ENCODE measurements at places on chromosomes 2 and 18.
A peak's percentile ranks its signal among the peaks of the same experiment; 100 is the strongest.

DNA sequence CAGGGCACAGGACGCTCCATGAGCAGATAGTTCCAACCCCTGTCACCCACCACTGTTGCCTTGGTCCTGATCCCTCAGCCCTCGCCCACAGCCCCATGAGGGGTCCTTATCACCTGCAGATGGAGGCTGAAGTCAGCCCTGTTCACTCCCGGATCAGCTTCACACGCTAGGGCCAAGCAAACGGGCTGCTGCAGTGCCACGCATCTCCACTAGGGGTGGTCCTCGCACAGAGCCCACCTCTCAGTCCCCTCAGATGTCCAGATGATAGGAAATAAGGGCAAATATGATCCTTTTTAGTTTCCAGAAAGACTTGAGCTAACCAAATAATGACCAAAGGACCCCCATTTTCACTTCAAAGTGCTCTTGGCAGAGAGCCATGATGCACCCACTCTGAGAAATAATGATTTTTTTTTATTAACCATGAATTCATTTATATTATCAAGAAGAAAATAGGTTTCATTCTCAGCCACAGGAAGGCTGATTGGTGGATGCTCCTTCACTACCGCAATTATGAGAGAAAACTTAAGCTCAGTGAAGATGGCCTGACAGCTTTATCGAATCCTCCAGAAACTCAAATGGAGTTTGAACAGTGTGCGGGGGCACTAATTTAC is 71.9 kb upstream of the KLHL29 start:
- peak; percentile 44 for DNase-seq

DNA sequence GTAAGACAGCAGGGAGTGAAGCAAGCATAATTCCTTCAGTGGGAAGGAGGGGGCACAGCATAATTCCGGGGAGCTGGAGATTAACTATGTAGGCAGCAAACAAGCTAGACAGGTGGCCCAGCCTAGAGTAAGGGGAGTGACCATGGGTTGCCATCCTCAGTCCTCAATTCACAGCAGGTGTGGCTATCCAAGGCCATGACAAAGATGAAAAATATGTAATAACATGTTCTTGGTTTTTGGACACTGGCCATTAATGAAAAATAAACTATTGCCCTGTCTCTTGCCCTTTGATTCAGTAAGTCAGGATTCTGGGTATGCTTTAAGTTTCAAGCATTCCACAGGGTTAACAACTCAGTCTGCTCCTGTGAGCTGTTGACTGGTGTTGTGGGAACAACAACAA is 65.0 kb downstream of the CYP1B1 start:
- no peak for DNase-seq

DNA sequence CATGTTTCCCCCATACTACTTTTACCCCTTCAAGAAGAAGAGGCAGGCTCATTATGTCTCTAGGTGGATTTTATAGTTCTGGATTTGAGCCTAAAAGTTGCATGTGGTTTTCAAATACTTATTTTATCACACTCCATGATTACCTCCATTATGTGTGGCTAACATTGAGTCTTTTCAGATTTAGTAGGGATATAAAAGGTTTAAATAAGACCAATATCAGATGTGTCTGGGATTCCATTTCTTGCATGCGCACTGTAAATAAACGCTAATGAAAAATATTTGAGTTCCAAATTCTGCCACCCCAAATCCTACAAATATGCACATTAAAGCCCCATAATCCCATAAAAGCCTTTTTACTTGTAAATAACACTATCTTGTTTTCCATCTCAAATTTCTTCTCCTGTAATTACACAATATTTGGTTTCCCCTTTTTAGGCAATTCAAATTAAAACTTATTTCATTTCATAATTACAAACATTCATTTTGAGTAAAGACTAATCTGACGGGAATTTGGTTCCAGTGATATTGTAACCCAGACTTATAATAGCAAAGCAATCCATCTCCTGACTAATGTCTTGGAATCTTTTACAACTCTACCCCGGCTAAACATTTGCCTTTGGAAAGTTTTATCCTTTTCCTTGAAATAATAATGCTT is 600.0 kb downstream of the SLC4A3 start:
- no peak for DNase-seq

DNA sequence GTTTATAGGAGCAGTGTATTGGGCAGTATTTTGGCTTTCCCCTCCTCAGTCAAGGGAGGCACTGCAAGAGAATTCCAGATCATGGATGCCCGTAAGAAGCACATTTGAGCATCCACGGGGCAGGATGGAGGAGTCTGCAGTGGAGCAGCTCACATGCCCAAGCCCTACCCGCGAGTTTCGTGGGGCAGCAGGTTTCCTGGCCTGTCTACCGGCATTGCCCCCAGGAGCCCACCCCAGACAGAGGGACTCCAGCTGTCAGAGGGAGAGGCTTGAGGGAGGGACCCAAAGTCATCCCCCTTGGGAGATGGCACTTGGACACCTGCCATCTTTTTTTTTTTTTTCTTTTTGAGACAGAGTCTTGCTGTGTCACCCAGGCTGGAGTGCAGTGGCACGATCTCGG is 31.3 kb downstream of the TMEM177 start:
- DNase-seq: no peak

GRCh38 chr2:71749671-71750101 is 296.3 kb downstream of the DYSF start:
- DNase-seq: no peak

GRCh38 chr2:44056947-44057346 is 61.2 kb upstream of the LRPPRC start:
- DNase-seq: no peak

- no peak for DNase-seq
Measured at GRCh38 chr2:127078666-127079270, 28.2 kb downstream of the BIN1 start.

GRCh38 chr18:57819671-57820460 is 16.8 kb upstream of the ATP8B1 start:
- no peak for DNase-seq

DNA sequence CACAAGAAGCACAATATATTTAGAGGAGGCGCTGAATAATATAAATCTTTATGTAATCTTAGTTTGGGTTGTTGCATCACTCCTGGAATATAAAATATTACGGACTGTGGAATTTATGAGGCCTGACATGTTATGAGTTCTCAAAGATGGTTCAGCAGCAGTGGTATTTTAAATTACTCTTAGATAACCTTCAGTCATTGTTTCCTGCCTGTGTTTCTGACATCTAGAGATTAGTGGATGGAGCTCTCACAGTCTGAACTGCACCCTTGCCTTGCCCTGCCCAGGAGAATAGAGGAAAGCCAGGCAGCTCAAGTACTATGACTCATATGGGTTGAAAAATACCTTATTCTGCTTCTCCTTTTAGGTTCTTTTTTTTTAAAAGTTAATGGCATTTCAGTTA is 70.0 kb downstream of the ACSL3 start:
- no peak for DNase-seq

- DNase-seq: no peak
Measured at GRCh38 chr2:119371111-119371510, 4.3 kb downstream of the DBI start.

DNA sequence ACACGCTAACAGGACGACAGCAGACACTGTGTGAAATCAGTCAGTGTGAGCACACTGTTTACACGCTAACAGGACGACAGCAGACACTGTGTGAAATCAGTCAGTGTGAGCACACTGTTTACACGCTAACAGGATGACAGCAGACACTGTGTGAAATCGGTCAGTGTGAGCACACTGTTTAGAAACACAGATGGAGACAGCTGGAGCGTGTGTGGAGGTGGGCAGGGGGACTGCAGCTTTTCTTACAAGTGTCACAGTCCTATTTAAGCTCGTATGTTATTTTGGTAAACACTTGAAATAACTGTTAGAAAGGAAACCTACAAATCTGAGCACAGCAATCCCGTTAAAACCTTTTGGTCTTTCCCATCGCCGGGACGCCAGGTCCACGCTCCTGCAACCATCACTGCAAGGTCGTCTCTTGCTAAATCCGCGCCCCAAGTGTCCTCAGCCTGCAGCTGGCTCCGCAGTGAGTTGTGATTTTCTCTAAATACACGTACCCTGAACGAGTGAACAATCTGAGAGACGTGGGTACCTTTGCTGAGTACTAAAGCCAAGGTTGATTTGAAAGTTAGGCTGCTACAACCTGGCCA is 58.9 kb upstream of the CTDP1 start:
- DNase-seq: no peak

DNA sequence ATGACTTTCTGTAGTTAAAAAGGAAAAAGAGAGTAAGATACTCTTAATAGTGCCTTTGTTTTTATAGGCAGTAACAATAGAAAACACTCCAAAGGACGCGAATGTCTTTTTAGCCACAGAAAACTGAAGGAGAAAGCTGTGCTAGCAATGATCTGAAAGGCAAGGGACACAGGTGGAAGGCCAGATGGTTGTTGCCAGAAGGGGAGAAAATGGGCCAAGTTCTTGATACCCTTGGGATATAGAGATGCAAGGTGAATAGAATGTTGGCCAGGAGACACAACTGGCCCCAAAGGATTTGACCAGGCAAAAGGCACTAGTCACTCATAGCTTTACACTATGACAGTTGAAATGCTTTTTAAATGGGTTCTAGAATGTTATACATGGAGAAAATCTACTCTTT is 180.0 kb downstream of the NRXN1 start:
- DNase-seq: no peak

DNA sequence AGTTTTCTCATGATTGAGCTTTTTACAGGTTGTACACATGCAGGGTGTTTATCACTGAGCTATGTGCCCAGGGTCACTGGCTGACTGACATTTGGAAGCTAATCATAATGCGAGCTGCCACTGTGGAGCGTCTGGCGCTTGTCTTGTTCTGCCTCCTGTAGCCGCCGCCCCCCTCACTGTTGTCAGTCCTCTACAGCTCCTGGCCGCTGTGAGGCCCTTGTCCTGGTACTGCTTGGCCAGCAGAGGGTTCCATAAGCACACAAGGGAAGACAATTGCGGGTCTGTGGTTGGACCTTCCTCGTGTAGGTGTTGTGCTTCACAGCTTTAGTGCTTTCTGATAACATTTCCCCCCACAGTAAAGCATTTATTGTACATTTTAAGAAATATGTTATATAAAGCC is 105.6 kb upstream of the LDLRAD4 start:
- no peak for DNase-seq

DNA sequence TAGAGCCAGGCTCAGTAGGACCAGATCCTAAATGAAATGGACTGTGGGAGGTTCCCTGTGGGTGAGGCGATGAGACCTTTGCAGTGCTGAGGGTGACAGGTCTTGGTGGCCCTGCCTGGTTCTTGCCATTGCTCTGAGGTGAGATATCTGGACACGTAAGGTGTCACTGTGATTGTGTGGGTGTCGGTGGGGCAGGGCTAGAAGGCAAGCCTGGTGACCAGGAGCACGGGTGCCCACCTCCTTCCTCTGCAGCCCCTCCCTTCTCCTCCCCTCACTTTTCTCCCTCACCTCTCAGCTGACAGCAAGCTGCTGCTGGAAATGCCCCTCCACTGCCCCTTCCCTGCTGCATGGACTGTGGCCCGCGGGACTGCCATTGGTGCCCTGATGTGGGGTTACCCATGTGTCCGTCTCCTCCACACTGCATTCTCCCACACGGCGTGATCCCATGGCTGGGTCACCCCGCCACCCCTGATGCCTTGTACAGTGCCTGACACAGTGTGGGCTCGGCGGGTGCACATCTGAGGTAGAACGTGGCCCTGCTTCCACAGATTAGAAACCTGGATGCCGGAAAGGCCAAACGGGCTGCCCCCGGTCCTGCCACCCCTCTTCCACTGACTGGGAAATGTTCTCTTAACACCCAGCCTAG is 55.6 kb upstream of the FOSL2 start:
- no peak for DNase-seq

DNA sequence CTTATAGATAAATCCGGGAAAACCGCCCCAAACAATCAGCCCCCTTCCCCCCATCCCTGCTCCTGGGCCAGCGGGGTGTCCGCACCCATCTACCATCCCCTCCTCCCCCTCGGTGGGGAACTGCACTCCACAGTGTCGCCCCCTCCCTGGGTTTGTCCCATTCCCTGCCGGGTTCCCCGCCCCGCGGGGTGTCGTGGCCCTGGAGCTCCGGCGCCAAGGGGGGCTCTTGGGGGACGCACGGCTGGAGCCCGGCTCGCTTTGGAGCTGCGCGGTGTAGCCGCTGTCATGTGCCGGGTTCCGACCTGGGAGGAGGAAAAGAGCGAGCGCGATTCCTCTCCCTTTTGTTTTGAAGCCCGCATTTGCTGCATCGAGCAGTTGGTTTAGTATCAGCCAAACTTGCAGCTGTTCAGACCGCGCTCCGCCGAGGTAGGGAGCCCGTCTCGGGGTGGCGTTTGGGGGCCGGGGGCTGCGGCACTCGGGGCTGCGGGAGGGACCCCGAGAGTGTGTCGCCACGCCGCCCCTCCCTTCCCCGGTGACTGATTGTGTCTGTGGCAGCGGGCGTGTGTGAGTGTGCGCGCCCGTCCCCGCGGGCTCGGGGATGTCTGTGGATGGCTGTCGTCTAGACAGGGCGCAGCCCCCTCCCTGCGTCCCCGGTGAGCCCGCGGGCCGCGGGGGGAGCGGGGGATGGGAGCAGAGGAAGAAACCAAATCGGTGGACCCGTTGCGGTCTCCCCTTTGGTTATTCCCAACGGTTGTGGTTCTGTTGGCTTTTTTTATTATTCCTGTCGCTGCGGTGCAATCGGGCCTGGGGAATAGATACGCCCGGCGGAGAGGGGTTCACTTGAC is 797 bp downstream of the CTIF start:
- peak; percentile 33 for DNase-seq

DNA sequence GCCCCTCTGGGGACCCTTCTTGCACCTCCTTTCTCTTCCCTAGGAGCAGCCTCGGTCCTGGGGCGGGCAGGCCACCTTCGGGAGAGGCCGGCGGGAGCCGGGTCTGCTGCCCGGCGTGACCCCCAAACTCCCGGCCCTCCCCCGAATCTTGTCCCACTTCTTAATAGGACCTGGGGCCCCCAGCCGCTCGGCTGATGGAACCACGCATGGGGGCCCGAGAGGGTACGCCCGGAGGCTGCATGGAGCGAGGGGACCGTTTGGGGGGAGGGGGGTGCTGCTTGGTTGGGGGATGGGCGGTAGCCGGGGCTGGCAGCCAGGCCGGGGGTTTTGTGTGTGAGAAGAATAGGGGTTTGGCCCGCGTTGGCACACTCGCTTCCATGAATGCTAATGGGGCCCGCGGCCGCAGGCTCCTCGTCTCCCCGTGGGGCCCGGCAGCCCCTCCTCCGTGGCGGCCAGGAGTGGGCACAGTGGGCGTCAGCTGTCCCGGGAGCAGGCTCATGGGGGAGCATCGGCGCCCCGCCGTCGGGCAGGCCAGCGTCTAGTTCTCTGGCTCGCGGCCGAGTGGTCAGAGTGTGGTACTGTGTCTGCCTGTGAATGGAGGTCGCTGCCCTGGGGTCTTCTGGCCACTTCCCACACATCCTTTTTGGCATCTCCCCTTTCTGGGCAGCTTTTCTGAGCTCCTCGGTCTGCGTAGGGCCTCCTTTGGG is 1.0 kb downstream of the GAREM2 start:
- DNase-seq: no peak

DNA sequence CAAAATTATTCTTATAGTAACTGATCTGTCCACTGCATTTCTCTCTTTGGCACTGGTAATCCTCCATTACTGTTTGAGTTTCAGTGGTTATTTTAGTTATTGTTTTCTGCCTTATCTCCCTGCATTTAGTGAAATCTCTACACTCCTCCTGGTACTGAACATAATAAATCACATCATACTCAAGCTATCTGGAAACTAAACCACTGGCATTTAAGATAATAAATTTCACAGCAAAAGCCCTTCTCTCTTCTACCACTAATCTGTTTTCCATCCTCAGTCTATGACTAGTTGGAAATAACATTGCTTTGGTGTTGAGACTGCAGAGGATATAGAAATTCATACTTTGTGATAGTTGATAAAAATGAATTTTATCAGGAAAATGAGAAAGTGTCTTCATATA is 399.3 kb upstream of the FSHR start:
- DNase-seq: no peak
